Choroid plexus epithelial cell (primary cell): ENCODE measurements at places on chromosomes 16 and 17.
A peak's percentile ranks its signal among the peaks of the same experiment; 100 is the strongest.

DNA sequence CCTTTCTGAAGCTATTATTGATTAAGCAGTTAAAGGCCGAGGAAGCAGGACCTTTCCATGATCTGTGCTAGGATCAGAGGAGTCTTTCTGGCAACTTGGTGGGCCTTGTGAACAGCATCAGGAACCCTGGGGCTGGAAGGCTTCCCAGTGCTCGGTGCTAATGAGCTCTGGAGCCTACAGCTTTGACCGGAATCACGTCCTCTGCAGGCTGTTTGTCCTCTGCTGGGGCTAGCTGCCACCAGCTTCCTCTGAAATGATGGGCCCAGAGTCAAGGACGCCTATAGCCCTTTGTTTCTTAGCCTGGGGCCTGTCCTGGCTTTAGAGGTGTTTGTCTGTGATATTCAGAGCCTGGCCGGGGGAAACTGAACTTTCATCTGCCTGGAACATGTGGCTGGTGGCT lies 111.6 kb downstream of the SHISA9 start:
- DNase-seq: no peak

DNA sequence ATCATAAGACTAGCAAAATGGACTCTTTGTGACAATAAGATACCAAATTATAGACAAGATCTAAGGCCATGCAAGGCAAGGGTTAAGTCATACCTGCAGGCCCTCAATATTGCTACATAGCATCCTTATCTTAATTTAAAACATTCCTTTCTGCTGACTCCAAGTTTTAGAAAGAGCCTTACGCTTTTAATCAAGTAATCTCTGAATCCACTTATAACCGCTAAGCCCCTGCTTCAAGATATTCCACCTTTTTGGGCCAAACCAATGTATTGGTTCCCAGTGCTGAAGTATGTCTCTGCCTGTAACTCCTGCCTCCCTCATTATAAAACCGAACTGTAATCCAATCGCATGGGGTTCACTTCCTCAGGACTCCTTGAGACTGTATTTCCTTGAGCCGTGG lies 255.4 kb downstream of the PHKB start:
- no peak for DNase-seq

DNA sequence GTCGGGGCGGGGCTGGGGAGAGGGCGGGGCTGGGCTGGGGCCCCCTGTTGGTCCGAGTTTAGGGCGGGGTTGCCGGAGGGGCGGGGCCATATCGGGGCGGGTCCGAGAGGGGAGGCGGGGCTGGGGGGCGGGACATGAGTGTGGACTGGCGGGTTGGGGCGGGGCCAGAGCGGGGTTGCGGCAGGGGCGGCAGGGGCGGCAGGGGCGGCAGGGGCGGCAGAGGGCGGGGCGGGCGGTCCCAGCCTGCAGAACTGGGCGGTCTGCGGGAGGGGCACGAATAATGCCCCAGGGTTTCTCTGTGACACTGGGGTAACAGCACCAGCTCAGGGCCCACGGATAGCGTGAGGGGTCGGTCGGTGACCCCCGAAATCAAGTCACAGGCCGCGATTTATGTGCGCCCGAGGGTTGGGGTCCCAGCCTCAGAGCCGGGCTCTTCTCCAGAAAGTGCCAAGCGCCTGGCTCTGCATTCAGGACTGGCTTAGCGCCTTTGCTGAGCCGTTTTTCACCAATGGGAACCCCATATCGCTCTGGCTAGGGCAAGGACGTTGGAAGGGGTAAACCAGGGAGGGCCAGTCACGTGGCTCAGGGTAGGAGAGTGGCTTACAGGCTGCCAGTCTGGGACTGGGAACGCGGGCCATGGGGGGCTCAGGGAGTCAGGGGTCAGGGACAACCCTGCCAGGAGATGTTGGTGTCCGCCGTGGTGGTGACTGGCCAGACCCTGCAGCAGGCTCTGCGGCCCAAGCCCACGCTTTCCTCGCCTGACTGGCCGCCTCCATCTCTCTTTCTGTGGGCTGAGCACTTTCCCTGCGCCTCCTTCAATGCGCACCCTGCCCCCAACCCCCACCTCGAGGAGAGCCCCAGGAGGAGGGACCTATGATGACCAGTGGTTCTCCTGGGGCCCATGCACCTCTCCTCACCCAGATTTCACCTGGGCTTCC lies 1.2 kb upstream of the METTL26 start:
- DNase-seq: peak; percentile 92

DNA sequence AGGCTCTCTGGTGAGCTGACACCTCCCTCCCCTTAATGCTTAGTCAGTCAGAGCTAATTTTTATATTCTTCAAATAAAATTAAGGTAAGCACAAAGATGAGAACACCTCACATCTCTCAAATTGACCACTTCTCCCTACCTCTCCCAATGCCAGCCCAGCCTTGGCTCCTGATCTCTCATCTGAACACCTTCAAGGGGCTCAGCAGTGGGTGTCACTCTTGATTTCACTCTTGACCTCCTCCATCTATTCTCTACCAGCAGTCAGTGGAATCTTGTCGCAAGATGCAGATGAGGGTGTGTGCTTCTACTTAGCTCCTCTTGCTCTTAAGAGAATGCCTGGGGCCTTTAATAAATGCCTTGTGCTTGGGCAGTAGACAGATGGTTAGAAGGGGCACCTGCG lies 309.0 kb upstream of the IRX3 start:
- DNase-seq: no peak

GRCh38 chr16:75624921-75625334 lies 1.8 kb upstream of the ADAT1 start:
- peak; percentile 52 for DNase-seq

- DNase-seq: no peak
These were observed 855 bp downstream of the SLC22A31 start for GRCh38 chr16:89199241-89200123.

DNA sequence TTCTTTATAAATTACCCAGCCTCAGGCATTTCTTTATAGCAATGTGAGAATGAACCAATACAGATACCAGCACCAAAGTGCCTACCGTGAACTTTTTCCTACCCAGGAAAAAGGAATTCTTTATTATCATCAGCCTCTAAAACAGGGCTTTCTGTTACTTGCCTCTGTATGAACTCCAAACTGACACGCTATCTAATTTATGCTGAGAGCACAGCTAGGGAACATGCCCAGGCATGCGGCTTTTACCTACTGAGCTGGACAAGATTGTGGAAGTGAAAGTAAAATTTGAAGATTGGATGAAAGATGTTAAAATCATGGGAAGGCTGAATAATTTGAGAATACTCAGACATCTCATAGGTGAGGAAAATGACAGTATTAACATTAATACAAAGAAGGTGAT lies 24.4 kb upstream of the ADCY9 start:
- DNase-seq: peak; percentile 71

GRCh38 chr17:75825149-75825552 lies 19.1 kb downstream of the UNC13D start:
- DNase-seq: no peak

DNA sequence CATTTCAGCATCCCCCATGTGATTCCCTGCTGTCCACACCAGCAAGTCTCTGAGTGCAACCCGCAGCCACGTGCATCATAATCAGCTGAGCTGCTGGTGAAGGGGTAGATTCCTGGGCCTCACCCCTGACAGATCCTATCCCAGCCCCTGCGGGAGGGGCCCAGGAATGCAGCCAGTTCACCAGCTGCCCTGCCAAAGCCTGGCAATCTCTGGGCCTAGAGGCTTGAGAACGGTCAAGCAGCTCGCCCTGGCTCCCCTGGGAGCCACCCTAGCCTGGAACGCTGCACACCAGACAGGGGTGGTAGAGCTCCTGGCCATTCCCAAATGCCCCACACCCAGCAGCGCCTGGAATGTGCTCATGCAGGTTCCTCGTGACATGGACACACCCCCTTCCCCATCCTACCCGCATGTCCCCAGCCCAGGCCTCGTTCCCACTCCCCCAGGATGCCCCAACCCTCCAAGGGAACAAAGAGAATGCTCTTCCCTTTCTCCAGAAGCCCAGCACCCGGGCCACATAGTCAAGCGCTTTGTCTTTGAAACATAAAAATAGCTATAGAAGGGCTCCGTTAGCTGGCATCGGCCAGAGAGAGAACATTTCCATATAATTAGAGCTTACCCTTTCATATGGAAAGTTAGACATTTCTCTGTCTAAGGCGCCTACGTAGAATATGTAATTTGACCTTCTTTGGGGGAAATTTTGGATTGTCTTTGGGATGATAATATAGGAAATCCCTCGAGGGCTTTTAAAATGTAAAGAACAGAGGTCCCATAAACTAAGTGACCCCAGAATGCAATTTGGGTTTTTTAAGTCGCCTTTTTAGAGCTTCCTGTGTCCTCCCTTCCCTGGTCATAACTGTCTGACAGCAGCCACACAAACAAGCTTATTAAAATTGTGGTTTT lies 3.4 kb downstream of the CEP295NL start:
- DNase-seq: peak; percentile 64
